Activated CD4-positive, alpha-beta T cell treated with anti-CD3 and anti-CD28 coated beads, Interleukin-2, amount 50 U/mL, for 24 hours (primary cell): ENCODE measurements at places on chromosomes 5 and 9.

DNA sequence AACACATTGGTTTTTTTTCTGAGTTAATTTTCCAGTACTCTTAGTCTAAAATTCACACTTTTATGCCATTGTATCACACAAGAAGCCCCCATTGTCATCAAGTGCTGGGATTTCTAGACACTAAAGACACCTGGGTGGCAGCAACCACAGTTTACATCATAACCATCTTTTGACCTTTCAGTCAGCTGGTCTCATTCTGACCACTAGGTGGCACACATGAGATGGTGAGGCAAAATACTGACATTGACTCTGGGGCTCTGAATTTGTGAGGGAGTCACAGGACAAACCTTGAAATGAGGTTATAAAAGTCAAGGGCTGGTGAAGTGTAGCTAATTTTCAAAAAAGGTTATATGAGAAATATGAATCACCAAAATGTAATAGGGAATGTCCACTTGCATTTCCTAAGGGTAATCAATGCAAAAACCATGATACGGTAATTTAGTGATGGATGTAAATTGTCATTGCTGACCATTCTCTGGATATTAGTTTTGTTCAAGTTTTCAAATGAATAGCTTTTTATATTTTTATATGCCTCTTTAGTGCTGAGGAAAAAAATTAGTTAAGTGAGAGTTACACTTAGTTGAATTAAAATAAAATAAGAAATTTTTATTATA, 229.4 kb downstream of the DMAC1 start:
- peak; percentile 14 for DNase-seq

GRCh38 chr5:59709346-59709821, 184.1 kb downstream of the PDE4D start:
- DNase-seq, result no peak

DNA sequence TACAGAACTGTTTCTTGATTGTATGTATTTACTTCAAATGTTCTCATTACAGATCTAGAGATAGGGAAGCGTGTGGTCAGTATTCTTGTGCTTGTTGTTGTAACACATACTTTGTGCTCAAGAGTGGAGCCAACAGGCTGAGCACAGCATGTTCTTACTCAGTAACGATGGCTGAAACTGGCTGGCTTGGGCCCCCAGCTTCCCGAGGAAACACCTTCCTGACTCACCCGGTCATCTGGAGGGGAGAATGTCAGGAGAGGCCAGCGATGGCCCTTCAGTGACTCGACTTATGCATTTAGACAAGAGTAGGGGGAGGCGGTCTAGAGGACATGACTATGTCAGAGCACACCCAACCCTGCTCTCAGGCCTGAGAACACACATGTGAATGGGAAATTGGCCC, 25.6 kb downstream of the ZNF474 start:
- no peak for DNase-seq

DNA sequence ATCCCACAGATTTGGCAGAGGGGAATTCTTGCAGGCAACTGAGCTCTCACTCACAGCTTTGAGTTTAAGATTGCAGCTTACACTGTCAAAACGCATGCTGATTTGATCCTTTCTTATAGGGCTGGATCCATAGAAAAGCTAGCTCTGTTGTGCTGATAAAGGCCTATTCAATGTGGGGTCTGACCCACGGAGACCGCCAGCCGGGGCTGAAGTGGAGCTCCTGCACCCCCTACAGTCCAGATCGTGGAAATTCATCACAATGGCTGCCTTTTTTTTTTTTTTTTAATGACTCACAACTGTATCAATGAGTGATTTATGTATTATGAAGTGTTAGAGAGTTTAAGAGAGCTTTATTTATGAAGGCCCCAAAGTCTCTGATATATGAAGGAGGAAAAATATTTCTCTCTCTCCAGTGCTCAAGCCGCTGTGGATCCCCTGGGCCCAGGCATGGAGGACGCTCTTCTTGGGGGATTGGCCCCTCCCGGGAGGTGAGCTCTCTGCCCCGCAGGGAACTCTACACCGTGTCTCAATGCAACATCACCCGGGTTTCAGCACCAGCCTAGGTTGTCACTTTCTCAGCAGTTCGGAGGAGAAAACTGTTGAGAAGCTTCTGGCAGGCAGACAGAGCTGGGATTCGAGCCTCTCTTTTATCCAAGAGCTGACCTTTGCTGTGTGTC, 700.2 kb downstream of the IRX1 start:
- no peak for DNase-seq
